ENCODE measurements at places on chromosomes 7 and 10.

DNA sequence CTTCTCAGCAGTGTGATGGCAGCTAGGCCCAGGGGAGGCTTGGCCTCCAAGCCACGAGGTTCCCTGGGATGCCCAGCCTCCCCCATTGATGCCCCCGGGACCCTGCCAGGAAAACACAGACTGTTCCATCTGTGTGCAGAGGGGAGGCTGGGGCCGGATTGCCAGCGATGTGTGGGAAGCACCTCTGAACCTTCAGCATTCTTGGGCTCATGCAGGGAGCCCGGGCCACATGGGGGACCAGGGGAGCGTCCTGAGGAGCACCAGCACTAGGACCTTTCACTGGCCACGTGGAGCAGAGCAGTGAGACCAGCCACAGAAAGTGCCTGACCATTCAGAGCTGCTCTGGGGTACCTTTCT, 2.6 kb downstream of the IMPDH1 start:
- no peak for DNase-seq

GRCh38 chr7:2967705-2968104, 76.0 kb downstream of the CARD11 start:
- DNase-seq: no peak

DNA sequence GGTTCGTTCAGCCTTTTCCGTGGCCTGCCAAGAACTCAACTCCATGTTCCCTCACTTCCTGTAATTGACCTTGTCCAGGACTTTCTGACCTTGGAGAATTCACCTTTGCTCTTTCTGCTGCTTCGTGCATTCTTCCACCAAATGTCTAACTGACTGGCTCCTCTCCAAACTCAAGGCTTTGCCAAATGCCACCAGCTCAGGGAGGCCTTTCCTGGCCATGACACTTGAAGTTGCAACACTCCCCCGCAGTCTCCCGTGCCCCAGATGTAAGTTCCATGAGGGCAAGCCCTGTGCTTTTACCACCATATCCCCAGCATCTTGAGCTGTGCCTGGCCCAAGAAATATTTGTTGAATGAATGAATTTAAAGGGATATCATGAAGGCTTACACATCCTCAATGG, 238.4 kb downstream of the ARHGAP21 start:
- no peak for DNase-seq

DNA sequence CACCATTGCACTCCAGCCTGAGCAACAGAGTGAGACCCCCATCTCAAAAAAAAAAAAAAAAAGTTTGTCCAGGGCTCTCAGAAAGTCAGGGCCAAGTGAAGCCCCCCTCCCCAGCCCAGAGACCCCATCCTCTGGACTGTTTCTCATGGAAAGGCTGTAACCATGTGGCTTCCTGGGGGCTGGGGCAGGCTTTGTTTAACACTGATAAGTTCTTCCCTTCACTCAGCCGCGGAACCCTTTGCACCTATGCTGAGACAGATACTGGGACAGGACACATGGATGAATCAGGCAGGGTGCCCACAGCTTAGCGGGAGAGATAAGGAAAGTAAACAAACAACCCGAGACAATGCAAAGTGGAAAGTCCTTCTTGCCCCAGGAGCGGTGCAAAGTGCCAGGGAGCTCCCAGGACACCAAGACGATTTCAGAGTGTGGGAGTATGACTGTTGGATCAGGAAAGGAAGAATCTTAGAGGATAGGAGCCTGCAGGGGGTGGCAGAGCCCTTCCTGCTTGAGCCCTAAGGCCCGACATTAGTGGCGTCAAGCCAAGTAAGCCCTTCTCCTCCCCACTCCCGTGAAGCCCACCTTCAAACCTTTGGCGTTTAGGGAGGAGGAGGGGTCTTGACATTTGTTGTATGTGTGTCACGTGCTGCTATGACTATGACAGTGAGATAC, 11.6 kb downstream of the MLXIPL start:
- no peak for DNase-seq

GRCh38 chr10:125882596-125882995, 1.5 kb upstream of the DHX32 start:
- no peak for DNase-seq

GRCh38 chr7:111785076-111785475, 222.8 kb upstream of the IMMP2L start:
- DNase-seq: no peak

Measured in GM12865 (cell line).